ENCODE measurements at places on chromosomes 4 and X. TPM values are rescaled to one million over a fixed set of nuclear protein-coding genes. Genes with fewer than 3 reads are reported as not detected.
A peak's percentile ranks its signal among the peaks of the same experiment; 100 is the strongest.

DNA sequence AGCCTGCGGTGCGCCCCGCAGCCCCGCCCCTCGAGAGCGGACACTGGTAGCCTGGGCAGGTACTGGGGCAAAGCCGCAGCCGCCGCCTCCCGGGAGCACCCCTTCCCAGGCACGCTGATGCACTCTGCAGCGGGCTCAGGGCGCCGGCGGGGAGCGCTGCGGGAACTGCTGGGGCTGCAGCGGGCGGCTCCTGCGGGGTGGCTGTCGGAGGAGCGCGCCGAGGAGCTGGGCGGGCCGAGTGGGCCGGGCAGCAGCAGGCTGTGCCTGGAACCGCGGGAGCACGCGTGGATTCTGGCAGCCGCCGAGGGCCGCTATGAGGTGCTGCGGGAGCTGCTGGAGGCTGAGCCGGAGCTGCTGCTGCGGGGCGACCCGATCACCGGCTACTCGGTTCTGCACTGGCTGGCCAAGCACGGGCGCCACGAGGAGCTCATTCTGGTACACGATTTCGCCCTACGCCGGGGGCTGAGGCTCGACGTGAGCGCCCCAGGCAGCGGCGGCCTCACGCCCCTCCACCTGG, 401 bp downstream of the SOWAHD start:
- DNase-seq = no peak

DNA sequence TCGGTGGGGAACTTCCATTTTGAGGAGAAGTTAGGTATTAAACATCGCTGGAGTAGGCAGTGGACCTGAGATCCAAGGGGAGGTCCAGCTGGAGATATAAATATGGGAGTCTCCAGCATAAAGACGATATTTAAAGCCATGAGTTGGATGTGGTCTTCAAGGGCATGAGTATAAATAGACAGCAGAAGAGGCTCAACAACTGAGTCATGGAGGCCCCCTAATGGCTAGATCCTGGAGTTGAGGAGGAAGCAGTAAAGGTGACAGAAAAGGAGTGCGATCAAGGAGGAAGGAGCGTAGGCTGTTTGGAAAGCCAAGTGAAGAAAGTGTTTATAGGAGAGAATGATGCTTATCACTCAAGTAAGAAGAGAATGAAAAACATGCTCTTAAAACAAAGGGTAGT, 18.1 kb upstream of the APBB2 start:
- DNase-seq = no peak

DNA sequence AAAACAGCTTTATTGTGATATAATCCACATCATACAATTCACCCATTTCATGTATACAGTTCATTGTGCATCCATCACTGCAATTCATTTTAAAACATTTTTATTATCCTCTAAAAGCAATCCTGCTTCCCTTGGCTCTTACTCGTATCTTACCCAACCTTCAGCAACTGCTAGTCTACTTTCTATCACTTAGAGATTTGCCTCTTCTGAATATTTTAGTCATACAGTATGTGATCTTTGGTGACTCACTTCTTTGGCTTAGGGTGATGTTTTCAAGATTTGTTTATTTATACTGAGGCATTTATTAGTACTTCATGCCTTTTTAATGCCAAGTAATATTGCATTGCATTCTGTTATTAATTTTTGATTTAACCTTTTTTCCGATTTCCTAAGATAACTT, 15.0 kb upstream of the MSMO1 start:
- no peak for DNase-seq

DNA sequence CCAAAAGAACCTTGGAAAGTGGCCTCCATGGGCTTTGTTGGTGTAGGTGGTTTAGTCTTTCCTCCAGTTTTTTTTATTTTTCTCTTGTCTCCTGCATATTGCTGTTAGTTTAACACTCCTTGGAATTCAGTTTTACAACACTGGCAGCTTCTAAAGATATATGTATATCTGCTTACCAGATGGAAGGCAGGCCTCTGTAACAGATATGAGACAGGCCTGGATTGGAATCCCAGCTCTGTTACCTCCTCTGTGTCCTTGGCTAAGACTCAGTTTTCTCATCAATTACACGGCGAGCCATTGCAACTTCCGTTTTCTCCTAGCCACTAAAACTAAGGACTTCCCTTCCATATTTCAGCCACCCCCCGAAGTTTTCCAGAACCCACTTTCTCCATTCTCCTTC, 133.4 kb upstream of the SMAD1 start:
- no peak for DNase-seq

- no peak for DNase-seq
Measured at GRCh38 chrX:55754861-55755294, 37.3 kb downstream of the RRAGB start.

GRCh38 chr4:95410387-95410977, 138.3 kb downstream of the UNC5C start:
- DNase-seq = peak; percentile 39

- DNase-seq = no peak
Measured at GRCh38 chr4:69823481-69824186, 36.3 kb downstream of the SULT1E1 start.

DNA sequence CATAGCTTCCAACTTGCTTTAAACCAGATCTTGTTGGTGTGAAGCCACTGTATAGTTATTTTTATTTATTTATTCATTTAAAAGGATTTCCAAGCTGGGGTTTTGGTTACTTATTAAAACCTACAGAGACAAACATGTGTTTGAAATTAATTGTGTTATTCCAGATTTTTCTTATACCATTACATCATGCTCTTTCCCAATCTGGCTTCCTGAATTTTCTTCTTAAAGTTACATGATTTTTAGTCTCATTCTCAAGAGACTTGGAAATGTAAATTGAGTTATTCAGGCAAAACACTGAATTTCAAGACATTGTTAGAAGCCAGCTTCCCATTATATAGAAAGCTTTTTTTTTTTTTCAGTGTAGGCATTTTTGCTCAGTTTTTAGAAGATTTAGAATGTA, 381.9 kb downstream of the IL1RAPL1 start:
- DNase-seq = no peak

DNA sequence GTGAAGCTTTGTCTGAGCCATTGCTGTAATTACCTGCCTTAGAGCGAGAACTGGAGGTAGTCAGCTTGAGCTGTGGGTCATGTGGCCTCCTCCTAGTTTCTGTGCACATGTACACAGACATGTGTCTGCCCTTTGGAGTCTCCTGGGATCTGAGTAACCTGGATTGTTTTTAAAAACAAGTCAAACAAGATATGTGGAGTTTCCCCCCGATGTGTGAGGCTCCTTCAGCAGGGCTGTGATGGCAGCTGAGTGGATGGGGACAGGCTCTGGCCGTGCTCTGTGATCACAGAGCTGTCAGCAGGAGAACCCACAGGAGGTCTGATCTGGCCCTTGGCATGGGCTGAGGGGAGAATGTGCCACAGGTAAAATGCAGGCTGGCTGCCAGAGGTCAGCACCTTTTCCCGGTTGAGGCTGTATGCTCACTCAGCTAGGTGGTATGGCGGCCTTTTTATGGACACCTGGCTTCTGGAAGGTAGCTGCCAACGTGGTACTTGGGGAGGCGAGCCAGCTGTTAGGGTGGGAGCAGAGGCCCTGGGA, 38.4 kb downstream of the NOP14 start:
- no peak for DNase-seq

- no peak for DNase-seq
Measured at GRCh38 chr4:38601244-38601915, 62.6 kb upstream of the KLF3 start.

DNA sequence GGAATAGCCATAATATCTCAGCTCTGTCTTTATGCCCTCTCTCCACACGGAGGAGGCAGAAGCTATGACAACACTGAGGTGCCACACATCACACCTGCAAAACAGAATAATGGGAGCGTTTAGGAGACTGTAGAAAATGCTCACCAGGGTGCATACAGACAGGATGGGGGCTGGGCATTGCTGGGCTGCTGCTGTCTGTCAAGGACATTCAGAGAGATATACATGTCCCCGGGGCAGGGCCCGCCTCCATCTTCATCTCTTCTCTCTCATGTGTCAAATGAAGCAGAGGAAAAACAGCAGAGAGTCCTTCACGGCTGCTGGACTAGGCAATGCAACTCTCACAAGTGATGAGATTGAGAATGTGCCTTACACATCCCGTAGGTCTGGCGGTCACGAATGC, 65.3 kb upstream of the DHRSX start:
- DNase-seq = no peak

DNA sequence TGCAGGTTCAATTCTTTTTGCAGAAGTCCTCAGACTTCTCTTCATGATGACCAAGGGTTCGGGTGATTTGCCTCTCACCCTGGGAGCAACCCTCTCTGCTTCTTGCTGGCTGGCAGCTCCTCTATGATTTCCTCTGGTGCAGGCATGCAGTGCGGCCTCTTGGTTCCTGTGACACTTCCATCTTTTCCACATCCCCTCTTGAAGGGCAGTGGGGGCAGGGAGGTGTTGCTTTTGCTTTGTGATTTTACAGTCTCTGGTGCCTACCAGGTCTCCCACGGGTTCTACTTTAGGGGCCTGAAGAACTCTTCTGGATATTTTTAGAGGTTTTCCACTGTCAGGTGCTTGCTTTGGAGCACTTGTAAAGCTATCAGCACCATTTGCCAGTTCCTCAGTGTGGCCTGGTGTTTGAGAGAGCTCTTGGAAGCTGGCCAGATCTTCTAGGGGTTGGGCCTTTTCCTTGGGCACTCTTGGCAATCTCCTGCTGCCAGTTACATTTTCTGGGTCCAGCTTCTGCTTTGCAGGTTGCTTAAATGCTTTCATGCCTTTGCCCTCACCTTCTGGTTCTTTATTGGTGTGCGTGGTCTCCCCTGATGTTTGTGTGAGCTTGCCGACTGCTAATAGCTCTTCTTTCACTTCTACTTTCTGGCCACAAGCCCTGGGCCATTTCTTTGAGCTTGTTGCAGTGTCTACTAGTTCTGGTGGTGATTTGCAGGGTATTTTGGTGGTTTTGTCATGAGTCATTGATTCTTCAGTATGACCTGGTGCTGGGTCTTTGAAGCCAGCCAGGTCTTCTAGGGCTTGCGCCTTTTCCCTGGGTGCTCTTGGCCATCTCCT, 11.5 kb upstream of the CHST7 start:
- DNase-seq = no peak

DNA sequence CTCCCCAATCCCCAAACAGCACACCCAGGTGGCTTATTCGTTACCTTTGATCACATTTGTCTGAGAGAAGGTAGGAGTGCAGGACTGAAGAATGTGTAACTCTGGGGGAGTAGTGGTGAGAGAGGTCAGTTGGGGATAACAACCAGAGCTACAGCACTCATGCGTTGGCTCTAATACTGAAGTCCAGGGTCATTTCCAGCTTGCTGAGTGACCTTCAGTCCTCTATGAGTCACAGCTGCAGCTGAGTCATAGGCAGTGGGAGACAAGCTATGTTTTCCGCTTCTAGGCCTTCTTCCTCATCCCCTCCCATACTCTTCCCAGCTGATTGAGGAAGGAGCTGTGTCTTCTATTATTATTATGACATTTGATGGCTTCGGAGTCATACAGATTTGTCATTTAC, 31.6 kb upstream of the CT47C1 start:
- no peak for DNase-seq

GRCh38 chr4:176874721-176875445, 82.2 kb upstream of the VEGFC start:
- no peak for DNase-seq

GRCh38 chr4:661881-662761, 12.0 kb downstream of the ATP5ME start:
- DNase-seq = no peak

GRCh38 chr4:108586778-108587177, 33.6 kb upstream of the RPL34 start:
- no peak for DNase-seq

DNA sequence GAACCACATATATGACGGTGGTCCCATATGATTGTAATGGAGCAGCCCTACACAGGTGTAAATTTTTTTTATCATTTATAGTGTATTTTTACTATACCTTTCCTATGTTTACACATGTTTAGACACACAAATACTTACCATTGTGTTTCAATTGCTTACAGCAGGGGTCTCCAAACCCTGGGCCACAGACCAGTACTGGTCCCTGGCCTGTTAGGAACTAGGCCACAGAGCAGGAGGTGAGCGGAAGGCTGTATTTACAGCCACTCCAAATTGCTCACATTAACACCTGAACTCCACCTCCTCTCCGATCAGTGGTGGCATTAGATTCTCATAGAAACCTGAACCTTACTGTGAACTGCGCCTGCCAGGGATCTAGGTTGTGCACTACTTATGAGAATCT, 201.8 kb upstream of the NDST4 start:
- DNase-seq = no peak

- no peak for DNase-seq
Measured at GRCh38 chrX:113947548-113947947, 636.3 kb upstream of the HTR2C start.

GRCh38 chrX:39576041-39576872, 521.5 kb downstream of the BCOR start:
- peak; percentile 37 for DNase-seq

DNA sequence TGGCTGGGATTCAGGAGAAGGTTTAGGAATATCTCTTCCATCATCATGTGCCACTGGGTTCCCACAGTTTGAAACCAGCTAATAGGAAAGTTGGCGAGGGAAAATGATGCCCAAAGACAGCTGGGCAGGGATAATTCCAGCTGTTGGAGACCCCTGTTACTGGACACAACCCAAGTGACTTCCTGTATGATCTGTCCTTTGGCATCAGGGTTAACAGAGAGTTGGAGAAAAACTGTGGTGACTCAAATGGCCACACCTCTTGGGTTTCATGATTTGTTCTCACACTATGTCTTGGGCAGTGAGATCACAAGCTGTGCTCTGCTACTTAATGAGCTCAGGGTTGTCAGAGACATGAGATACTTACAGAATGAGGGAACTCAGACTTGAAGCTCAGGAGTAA, 3.8 kb downstream of the FGF16 start:
- no peak for DNase-seq

GRCh38 chr4:119050527-119051090, 85.0 kb upstream of the MYOZ2 start:
- no peak for DNase-seq

GRCh38 chr4:157996061-157997028, 176.5 kb downstream of the GASK1B start:
- DNase-seq = no peak

DNA sequence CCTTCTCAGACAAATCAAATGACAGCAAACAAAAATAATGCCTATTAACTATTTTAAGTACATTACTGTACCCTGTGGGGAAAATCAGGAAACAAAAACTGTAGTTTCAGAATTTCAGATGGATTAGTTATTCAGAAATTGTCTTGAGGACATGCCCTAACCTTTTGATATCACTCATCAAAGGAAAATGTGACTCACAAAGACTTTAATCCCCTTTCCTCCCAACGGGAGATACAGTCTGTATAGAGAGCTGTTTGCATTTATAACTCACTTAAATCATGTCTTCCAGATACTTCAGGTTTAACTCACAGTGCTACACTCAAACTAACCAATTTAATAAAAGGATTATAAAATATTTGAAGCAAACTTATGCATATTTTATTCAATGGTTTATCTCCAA, 304.0 kb downstream of the MAPK10 start:
- DNase-seq = no peak

- no peak for DNase-seq
Measured at GRCh38 chr4:97396605-97397004, 746.7 kb downstream of the STPG2 start.

Gene SLC4A4
- 15.6 TPM for total RNA-seq

Gene GYPA
- 5.8 TPM for total RNA-seq

Gene TEX13B
- not detected for total RNA-seq

Gene GAGE12D
- total RNA-seq = not detected

Gene MID1
- total RNA-seq = 24.6 TPM

Gene TCEANC
- 14.7 TPM for total RNA-seq

Gene ADGRG2
- total RNA-seq = 6.6 TPM

Gene ABCG2
- total RNA-seq = 25.1 TPM

Gene HPGD
- 4.2 TPM for total RNA-seq
